Activated CD8-positive, alpha-beta memory T cell treated with anti-CD3 and anti-CD28 coated beads for 4 hours (primary cell): ENCODE measurements at places on chromosomes 3 and 15.

DNA sequence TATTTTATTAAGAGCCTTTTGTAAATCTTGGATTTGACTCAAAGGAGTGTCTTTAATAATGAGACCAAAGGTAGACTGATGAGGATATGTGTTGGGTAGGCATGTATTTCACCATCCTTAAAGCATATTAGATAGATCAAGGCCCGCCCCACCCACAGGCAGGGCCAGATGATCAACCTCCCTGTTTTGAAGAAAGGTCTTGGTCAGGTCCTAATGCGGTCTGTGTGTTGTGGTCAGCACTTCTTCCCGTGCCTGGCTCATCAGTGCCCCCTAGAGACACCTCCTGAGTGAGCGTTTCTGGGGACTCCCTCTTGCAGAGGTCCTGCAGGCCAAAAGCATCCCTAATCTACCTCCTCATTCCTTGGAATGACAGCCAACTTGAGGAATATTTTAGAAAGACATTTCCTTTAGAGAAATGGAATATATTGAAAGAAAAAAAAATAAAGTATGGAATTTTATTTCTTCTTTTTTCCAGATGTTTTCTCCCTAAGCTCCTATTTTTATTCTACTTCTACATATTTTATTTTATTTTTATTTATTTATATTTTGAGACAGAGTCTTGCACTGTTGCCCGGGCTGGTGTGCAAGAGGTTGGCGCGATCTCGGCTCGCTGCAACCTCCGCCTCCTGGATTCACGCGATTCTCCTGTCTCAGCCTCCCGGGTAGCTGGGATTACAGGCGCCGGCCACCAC, 6.0 kb downstream of the TM4SF4 start:
- peak; percentile 10 for DNase-seq

DNA sequence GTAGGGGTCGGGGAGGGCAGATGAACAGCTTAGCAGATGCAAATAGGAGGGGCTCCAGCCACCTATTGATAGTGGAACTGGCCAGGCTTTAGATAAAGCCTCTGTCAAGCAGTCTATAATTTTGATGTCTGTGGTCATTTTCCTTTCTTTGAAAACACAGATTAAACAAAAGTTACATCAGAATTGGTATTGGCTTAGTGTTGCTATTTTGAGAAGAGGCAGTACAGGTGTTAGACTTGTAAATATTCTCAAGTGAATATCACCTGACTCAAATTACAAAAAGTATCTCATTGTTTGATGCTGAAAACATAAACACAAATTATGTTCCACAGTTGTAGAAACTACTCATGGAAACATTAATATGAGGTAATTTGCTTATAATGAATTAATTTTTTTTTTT, 18.1 kb downstream of the GHRL start:
- no peak for DNase-seq

DNA sequence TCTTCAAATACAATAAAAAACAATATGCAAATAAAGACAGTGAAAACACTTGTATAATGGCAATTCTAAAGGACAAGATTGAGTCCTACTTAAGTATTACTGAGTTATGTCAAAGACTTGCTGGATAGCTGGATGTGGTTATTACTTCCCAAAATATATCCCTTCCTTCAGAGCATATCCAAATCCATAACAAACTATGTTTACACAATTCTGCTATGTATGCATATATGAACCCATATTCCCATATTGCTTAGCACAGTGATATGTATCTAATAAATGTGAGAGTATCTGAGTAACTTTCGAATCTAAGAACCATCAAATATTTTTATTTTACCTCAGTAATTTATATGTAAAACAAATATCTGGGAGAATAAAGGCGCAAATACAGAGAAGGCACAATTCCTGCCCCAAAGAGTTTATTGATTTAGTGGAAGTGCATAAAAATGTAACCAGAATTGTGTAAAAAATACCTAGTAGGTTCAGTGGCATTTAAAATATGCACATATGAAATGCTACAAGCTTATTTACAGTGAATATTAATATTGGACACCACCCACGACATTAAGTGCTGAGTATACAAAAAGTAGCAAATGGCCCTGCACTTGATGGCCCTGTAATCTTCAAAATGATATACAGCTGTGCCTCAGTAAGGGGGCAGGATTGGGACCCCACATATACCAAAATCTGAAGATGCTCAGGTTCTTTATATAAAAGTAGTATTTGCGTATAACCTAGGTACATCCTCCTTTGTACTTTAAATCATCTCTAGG, 37.1 kb downstream of the TMEM212 start:
- DNase-seq, result no peak

- no peak for DNase-seq
Observed at GRCh38 chr15:66657185-66658020, 44.6 kb upstream of the SMAD6 start.

GRCh38 chr3:119311081-119311925, 17.1 kb downstream of the ARHGAP31 start:
- DNase-seq, result no peak

GRCh38 chr15:26103002-26103404, 239.9 kb upstream of the ATP10A start:
- DNase-seq, result no peak

DNA sequence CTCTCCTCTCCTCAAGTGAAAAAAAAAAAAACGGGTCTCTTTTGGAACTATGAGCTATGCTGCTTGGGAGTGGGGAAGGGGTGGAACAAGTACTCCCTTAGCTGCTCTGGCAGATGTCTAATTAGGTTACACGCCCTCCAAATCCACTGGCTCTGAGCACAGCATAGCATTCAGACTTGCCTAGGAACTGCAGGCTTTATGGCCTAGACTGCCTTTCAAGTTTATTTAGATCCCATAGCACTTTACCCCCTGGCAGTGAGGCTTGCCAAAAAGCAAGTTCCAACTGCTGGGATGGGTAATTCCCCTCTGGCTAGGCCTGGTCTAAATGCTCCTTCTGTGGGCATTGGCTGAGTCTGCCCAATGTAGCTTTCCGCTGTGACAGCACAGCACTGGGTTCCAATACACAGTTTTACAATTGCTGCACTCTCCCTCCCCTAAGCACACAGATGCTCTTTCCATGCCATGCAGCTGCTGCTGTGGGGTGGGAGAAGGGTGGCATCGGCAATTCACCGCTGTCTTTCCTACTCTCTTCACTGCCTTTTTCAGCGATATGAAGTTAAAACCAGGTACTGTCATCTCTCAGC, 152.8 kb downstream of the KCNAB1 start:
- no peak for DNase-seq
